Activated B cell treated with CpG ODN at 0.5 μM for 24 hours (primary cell): ENCODE measurements at places on chromosomes 6 and 20. TPM values are rescaled to one million over a fixed set of nuclear protein-coding genes. Genes with fewer than 3 reads are reported as not detected.

Gene IL17A
- not detected in 2 replicates for total RNA-seq

Gene C20orf204
- total RNA-seq, result 1.6 and 2.2 TPM in 2 replicates

Gene ARMH2
- 2.1 and 2.3 TPM in 2 replicates for total RNA-seq

Gene FRS3
- 6.5 and 6.7 TPM in 2 replicates for total RNA-seq

Gene LTA
- total RNA-seq, result 60.4 and 66.0 TPM in 2 replicates

Gene OPRM1
- not detected in 2 replicates for total RNA-seq

Gene ZFP57
- total RNA-seq, result 5.2 and 5.5 TPM in 2 replicates

Gene E2F1
- total RNA-seq, result 6.7 and 8.9 TPM in 2 replicates

Gene SERPINB1
- 59.9 and 60.5 TPM in 2 replicates for total RNA-seq

Gene HUS1B
- 1.3 and 2.7 TPM in 2 replicates for total RNA-seq

Gene CYP24A1
- total RNA-seq, result not detected in 2 replicates

Gene WFDC12
- total RNA-seq, result not detected in 2 replicates

Gene DSP
- 0.02 TPM in 2 replicates for total RNA-seq

Gene OPN5
- total RNA-seq, result not detected in 2 replicates

Gene CARMIL1
- total RNA-seq, result 3.4 and 3.6 TPM in 2 replicates

Gene COL12A1
- total RNA-seq, result not detected in 2 replicates

Gene SLC44A4
- total RNA-seq, result 0.17 TPM in 1 of 2 replicates, not detected in the other

Gene CLVS2
- not detected in 2 replicates for total RNA-seq

Gene CPXM1
- total RNA-seq, result 8.5 and 9.8 TPM in 2 replicates

Gene TINAG
- not detected in 2 replicates for total RNA-seq

Gene TRIM15
- total RNA-seq, result not detected in 2 replicates

Gene EEF1A2
- total RNA-seq, result 1.2 and 1.6 TPM in 2 replicates

Gene ANGPT4
- total RNA-seq, result not detected in 2 replicates

Gene DEF6
- 68.7 and 79.9 TPM in 2 replicates for total RNA-seq

Gene NMBR
- total RNA-seq, result not detected in 2 replicates

Gene TRIM10
- total RNA-seq, result not detected in 2 replicates

Gene EMILIN3
- total RNA-seq, result not detected in 2 replicates
